ENCODE measurements at places on chromosomes 3 and 15.

DNA sequence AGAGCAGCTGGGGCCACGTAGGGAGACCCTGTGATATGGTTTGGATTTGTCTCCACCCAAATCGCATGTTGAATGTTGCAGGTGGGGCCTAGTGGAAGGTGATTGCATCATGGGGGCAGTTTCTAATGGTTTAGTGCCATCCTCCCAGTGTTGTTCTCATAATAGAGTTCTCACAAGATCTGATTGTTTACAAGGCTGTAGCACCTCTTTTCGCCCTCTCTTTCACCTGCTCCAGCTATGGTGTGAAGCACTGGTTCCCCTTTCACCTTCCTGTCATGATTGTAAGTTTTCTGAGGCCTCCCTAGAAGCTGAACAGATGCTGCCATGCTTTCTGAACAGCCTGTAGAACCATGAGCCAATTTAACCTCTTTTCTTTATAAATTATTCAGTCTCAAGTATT, 198.9 kb upstream of the CBLB start:
- DNase-seq = no peak

DNA sequence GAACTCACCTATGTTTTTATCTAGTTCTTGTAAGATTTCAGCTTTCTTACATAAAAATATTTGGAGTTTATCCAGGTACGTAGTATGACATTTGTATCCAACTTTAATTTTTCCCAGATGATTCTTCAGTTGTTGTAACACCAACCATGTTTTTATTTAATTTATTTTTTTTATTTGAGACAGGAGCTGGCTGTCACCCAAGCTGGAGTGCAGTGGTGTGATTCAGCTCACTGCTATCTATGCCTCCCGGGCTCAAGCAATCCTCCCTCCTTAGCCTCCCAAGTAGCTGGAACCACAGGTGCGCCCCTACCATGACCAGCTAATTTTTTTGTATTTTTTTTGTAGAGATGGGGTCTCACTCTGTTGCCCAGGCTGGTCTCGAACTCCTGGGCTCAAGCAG, 6.6 kb downstream of the XYLB start:
- no peak for DNase-seq

- DNase-seq = no peak
These were observed 6.2 kb downstream of the SEMA3F start for GRCh38 chr3:50161320-50161719.

- DNase-seq = no peak
These were observed 12.5 kb downstream of the OXNAD1 start for GRCh38 chr3:16277471-16277870.

- no peak for DNase-seq
These were observed 10.2 kb upstream of the CA12 start for GRCh38 chr15:63391669-63392360.

- no peak for DNase-seq
These were observed 6.1 kb upstream of the SCG3 start for GRCh38 chr15:51675234-51675633.

GRCh38 chr15:66603301-66604179, 37.7 kb upstream of the LCTL start:
- peak; percentile 68 for DNase-seq

DNA sequence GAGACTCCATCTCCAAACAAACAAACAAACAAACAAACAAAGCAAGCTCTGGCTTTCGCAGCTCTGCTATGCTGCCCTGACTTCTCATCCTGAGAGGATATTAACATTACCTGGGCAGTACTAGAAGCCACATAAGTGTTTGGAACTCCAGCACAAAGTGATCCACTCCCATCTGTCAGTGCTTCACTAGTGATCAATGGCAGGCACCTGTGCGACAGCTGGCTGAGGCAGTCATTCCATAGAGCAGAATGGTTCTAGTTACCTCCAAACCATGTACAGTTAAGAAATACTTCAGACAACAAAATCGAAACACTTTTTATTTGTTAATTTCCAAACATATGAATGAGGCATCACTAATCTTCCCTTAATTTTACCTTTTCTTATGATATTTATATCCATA, 2.8 kb upstream of the MB21D2 start:
- DNase-seq = no peak

- no peak for DNase-seq
These were observed 294.0 kb downstream of the DIPK2A start for GRCh38 chr3:144265542-144266100.

GRCh38 chr3:49019941-49020329, 1.6 kb upstream of the DALRD3 start:
- no peak for DNase-seq

DNA sequence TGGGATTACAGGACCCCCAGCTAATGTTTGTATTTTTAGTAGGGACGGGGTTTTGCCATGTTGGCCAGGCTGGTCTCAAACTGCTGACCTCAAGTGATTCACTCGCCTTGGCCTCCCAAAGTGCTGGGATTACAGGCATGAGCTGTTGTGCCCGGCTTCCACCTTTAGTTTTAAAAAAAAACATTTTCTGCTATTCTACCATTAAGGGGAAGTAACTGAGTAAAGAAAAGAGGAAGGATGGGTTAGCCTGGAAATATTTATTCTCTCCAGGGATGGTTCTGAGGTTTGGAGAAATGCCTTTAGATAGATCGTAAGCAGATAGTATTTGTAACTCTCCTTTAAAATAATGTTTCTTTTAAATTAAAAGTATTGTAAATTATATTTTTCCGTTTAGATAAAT, 3.1 kb downstream of the AP4E1 start:
- no peak for DNase-seq

DNA sequence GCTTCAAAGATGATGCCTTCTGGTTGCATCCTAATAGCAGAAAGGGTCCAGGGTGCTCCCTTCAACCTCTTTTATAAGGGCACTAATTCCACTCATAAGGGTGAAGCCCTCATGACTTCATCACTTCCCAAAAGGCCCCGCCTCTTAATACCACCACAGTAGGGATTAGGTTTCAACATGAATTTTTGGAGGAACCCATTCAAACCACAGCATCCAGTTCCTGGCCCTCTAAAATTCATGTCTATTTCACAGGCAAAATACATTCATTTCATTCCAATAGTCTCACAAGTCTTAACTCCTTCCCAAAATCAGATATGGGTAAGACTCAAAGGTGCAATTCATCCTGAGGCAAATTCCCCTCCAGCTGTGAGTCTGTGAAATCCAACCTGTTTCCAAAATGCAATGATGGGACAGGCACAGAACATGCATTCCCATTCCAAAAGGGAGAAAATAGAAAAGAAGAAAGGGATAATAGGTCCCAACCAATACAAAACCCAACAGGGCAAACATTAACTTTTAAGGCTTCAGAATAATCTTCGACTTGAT, 124.0 kb downstream of the ATP1B3 start:
- DNase-seq = no peak

DNA sequence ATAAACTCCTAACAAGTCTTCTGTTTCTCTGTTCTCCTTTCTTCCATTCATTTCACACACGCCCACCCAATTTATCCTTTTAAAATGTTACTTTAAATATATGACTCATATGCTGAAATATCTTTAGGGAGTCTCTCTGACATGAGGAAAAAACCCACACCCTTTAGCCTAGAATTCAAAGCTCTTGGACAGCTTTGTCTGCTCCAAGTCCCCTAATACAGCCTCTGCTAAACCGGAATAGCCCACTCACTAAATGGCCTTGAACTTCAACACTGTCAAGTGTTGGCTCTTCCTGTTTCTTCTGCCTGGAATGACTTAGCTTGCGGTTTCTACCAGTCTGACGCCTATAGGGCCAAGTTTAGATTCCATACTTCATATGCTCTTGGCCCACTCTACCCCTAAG, 3.3 kb upstream of the CD96 start:
- no peak for DNase-seq

DNA sequence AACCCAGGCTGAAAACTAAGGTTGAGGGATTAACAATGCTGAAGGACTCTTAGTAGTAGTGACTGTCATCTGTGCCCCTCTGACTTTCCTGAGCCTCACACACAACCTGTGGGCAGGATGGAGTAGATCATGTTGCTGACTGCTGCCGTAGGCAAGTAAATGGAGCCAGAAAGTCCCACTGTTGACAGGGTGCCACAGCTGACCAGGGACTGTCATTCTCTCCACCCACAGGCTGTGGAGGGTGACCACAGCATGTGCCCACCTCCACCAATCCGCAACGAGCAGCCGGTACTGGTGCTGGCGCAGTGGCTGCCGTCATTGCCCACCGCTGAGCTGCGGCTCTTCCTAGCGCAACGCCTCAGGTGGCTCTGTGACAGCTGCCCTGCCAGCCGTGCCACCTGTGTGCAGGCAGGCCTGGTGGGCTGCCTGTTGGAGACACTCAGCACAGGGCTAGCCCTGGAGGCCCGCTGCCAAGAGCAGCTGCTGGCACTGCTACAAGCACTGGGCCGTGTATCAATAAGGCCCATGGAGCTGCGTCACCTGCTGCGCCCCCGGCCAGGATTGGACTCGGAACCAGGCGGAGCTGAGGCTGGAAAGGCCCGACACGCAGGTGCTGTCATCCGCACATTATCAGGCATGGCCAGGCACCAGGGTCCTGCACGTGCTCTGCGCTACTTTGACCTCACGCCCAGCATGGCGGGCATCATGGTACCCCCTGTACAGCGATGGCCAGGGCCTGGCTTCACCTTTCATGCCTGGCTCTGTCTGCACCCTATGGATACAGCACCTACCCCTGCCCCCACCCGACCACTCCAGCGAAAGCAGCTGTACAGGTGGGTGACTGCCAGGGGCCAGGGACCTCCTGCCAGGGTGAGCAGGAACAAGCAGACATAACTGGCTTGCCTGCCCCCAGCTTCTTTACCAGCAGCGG, 15.6 kb downstream of the NBEAL2 start:
- DNase-seq = no peak

- no peak for DNase-seq
These were observed 26.4 kb downstream of the STOML1 start for GRCh38 chr15:73965758-73966113.

GRCh38 chr3:36192901-36193300, 187.4 kb upstream of the STAC start:
- no peak for DNase-seq

GRCh38 chr3:144496141-144496835, 524.7 kb downstream of the DIPK2A start:
- DNase-seq = no peak

DNA sequence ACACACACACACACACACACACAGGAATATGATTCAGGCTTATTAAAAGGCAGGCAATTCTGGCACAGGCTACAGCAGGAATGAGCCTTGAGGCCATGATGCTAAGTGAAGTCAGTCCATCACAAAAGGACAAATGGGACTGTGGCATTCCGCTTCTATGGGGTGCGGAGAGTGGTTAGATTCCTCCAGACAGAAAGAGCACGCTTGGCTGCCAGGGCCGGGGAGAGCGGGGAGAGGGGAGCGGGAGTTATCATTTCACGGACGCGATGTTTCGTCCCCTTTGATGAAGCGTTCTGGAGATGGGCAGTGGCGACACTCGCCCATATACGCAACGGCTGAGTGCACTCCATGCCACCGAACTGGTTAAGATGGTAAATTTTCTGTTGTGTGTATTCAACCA, 58.5 kb upstream of the FAM174B start:
- DNase-seq = no peak

- DNase-seq = no peak
These were observed 116.1 kb downstream of the IMPG2 start for GRCh38 chr3:101204246-101204645.

- DNase-seq = no peak
These were observed 22.0 kb downstream of the GASK1A start for GRCh38 chr3:43001094-43001553.

DNA sequence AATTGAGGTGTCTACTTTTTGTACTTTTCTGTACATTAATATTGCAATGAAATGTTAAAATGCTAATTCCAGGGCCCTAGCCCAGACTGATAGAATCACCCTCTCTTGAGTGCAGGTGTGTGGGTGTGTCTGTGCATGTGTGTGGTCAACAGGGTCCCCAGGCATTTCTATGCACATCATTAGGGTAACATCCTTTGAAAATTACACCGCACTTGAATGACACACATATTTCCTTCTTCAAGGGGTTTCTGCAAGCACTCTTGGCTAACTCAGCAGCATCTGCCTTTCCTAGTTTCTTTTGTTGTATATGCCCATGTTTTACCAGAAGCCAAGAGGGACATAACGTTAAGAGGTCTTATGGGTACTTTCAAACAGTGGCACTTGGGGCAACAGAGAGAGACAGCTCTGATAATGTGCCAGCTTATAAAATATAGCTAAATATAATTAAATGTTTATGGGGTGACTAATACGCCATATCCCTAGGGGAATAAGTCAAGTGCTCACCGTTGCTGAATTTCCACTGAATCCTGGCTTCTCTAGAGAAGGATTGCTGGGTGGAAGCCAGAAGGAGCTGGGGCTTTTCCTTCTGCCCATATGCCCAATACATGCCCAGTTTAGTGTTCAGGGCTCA, 54.5 kb upstream of the LRIG1 start:
- DNase-seq = no peak

DNA sequence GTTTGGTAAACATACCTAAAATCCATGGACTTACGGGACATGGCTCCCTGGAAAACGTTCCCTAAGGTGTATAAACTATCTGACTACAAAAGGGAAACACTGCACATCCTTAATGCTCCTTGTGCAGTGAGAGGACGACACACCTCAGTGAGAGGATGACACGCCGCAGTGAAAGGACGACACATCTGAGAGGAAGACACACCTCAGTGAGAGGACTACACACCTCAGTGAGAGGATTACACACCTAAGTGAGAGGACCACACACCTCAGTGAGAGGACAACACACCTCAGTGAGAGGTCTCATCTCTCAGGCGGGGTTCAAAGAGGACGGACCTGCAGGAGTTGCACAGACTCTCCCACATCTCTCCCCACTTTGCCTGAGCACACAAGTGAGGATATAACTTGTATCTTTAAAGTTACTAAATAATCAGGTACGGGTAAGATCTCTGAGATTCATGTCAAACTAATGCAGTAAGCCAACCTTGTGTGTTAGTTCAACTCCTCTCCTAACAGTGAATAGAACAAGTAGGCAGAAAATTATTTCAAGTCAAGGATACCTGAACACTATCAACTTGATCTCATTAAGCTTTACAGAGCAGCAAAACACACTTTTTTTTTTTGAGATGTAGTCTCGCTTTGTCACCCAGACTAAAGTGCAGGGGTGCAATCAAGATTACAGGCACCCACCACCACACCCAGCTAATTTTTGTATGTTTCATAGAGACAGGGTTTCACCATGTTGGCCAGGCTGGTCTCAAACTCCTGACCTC, 32.1 kb downstream of the HERC2 start:
- DNase-seq = no peak

GRCh38 chr15:28947221-28947674, 61.5 kb downstream of the APBA2 start:
- DNase-seq = no peak

DNA sequence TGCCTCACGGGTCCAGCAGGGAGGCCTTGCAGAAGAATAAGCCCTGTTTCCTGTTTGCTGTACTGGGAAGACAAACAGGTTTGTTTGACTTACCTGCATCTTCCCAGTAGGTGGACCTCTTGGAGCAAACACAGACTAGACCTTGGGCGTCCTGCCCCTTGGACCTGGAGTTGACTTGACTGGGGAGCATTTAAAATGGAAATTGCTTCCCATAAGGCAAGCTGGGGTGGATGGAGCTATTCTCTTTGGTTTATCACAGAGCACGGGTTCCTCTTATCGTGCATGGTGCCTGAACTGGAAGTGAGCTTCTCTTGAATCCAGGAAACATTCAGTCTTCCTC, 151.4 kb downstream of the RPLP1 start:
- DNase-seq = peak; percentile 31

- no peak for DNase-seq
These were observed 154.1 kb downstream of the FBLN2 start for GRCh38 chr3:13703071-13703470.

Data from hematopoietic multipotent progenitor cell treated with erythropoietin and hydrocortisone succinate and interleukin-3 and kit ligand, for 8 days (in vitro differentiated cells).